Activated T-helper 1 cell treated with anti-CD3 and anti-CD28 coated beads, Interleukin-2, amount 50 U/mL, for 16 hours (primary cell): ENCODE measurements at places on chromosomes 1 and 21.

- no peak for DNase-seq
Measured at GRCh38 chr1:158494796-158495195, 22.8 kb downstream of the OR10R2 start.

DNA sequence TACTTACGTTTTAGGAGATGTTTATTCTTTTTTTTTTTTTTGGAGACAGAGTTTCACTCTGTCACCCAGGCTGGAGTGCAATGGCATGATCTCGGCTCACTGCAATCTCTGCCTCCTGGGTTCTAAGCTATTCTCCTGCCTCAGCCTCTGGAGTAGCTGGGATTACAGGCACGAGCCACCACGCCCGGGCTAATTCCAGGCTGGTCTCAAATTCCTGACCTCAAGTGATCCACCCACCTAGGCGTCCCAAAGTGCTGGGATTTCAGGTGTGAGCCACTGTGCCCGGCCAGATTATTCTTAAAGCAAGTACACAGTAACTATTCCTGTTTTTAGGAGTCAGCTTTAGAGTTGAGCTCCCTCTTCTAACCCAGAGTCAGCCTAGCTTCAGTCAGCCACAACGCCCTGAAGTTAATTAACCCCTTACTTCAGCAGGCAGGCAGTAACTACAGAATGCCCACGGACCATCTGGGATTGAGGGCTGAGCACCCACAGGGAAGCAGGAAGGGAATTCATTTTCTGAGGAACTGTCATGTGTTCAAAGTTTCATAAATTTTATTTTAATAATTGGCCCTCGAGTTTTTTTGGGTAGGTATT, 5.3 kb upstream of the ID3 start:
- no peak for DNase-seq

- no peak for DNase-seq
Measured at GRCh38 chr1:10705953-10706352, 90.5 kb downstream of the CASZ1 start.

- no peak for DNase-seq
Measured at GRCh38 chr1:29384496-29385015, 148.2 kb downstream of the PTPRU start.

GRCh38 chr1:223620297-223620897, 45.1 kb downstream of the CAPN8 start:
- DNase-seq = no peak

- no peak for DNase-seq
Measured at GRCh38 chr1:3078430-3078861, 9.4 kb downstream of the PRDM16 start.

DNA sequence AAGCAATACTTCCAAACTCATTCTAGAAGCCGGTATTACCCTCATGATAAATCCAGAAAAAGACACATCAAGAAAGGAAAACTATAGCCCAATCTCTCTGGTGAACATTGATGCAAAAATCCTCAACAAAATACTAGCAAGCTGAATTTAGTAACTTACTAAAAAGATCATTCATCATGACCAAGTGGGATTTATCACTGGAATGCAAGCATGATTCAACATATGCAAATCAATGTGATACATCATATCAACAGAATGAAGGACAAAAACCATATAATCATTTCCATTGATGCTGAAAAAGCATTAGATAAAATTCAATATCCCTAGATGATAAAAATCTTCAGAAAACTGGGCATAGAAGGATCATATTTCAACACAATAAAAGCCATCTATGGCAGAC, 402.9 kb downstream of the TGFB2 start:
- DNase-seq = no peak

DNA sequence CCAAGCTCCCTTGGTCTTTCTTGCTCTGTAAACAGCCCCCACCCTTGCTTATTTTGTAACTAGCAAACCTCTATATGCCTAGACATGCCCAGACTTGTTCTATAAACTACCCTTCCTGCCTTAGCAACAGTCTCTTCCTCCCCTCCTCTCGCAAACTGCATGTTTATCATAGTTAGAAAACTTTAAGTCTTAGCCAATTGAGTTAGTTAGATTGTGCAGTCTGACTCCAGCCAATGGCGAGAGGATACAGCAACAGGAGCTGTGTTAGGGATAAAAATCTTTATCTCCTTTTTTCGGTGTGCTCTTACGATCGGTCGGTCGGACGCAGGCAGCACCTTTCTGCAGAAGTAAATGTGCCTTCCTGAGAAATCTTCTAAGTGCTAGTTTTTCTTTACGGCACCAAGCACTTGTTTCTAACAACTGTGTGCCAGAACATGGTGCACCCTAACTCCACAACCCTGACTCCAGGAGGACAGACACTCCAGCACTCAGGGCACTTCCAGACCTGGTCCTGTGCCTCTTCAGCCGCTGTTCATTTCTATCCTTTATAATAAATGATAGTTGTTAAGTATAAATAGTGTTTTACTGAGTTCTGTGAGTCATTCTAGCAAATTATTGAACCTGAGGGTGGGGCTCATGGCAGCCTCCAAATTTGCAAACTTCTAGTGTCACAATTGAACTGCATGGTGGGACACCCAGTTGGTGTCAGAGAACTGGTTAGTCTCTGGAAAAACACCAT, 25.7 kb upstream of the GNG4 start:
- no peak for DNase-seq

GRCh38 chr1:186848509-186849130, 19.9 kb downstream of the PLA2G4A start:
- no peak for DNase-seq

GRCh38 chr1:59596432-59596831, 218.3 kb upstream of the HOOK1 start:
- no peak for DNase-seq

GRCh38 chr1:39799770-39800470, 11.3 kb upstream of the BMP8B start:
- peak; percentile 46 for DNase-seq

- no peak for DNase-seq
Measured at GRCh38 chr21:22225299-22225698, 1227.1 kb downstream of the NCAM2 start.

DNA sequence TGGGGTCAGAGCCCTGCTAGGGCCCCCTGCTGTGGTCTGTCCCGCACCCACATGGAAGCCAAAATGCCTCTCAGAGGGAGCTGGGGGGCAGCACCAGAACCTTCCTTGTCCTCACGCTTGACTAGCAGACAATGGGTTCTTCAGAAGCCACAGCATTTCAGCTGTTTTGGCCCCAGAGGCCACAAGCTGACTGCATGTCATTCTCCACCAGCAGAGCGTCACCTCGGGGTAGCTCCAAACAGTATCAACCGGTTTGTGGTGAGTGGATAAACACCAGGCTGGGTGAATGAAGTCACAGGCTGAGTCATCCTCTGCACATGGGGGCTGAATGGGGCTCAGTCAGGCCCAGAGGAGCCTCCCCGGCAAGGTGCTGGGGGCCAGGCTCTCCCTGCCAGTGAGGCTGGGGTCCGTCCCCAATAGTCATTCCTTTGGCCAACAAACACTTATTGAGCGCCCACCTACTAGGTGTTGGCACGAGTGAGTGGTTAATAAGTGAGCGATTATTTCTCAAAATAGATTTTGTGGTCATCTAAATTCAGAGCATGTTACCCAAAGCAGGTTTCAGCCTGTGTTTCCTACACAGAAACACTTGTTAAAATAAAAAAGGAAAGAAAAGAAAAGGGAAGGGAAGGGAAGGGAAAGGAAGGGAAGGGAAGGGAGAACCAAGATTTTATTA, 9.1 kb downstream of the OLIG1 start:
- no peak for DNase-seq

- DNase-seq = no peak
Measured at GRCh38 chr1:211677659-211678058, 2.2 kb upstream of the NEK2 start.

- no peak for DNase-seq
Measured at GRCh38 chr1:58500043-58500442, 46.5 kb downstream of the OMA1 start.

DNA sequence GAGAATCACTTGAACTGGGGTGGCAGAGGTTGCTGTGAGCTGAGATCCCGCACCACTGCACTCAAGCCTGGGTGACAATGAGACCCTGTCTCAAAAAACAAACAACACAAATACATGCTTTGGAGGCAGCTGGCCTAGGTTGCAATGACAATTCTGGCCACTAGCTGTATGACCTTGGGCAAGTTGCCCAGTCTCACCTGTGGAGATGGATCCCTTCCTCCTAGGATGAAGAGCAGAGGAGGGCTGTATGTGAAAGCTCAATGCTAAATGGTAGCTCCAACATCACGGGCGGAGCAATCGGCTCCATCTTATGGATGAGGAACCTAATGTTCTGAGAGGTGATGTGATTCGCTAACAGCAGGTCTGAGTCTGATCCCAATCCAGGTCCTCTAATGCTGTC, 20.6 kb downstream of the ADORA1 start:
- no peak for DNase-seq

DNA sequence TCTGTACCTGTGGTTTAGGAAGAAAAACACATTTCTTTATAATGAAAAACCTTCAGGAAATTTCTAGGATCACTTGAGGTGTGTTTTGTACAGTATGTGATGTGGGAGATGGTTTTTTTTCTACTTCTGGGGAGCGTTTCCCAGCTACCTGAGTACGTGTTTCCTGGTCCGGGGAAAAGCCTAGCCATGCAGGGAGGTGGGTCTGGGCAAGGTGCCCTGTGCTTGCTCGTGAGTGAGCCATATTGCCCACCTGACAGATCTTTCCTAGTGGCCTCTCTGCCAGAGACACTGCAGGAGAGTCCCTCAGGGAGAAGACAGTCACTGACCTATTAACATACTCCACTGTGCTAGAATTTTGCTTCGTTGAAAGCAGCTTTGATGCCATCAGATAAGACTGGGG, 41.3 kb downstream of the TRPM2 start:
- DNase-seq = no peak
